ENCODE measurements at places on chromosomes 11 and 22. TPM values are rescaled to one million over a fixed set of nuclear protein-coding genes. Genes with fewer than 3 reads are reported as not detected.

Gene PAMR1
- total RNA-seq, result 51.5 TPM

Gene CASP4
- total RNA-seq, result 46.7 TPM

Gene MUC5AC
- total RNA-seq, result 1.4 TPM

Gene ETS1
- total RNA-seq, result 24.6 TPM

Gene ADM
- 31.5 TPM for total RNA-seq

Gene HTR3B
- total RNA-seq, result not detected

DNA sequence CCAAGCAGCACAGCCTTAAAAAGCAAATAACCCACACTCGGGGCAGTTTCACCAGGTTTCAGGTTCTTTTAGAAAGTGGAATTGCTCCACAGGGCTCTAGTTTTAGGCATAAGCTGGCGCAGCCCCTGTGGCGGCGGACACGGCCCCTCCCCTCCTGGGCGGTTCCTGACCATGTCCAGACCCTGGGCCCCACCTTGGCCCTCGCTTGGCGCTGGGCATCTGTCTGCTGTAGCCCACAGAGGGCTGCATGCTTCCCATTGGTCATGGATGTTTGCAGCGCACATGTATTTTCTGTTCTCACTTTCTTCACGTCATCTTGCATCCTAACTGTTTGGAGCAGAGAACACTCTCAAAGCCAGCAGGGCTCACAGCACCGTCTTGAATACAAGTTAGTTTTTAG is 244.3 kb downstream of the BRD1 start:
- DNase-seq, result no peak

DNA sequence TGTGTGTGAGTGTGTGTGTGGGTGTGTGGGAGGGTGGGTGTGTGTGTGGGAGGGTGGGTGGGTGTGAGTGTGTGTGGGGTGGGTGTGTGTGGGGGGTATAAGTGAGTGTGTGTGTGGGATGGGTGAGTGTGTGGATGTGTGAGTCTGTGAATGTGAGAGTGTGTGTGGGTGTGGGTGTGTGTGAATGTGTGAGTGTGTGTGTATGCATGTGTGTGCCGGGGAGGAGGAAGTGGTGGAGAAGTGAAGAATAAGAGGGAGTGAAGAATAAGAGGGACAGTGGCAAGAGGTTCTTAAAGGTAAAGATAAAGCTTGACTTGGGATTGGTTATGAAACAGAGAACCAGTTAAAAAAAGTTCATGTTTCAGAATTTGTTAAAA is 54.0 kb downstream of the PRR5L start:
- DNase-seq, result no peak

DNA sequence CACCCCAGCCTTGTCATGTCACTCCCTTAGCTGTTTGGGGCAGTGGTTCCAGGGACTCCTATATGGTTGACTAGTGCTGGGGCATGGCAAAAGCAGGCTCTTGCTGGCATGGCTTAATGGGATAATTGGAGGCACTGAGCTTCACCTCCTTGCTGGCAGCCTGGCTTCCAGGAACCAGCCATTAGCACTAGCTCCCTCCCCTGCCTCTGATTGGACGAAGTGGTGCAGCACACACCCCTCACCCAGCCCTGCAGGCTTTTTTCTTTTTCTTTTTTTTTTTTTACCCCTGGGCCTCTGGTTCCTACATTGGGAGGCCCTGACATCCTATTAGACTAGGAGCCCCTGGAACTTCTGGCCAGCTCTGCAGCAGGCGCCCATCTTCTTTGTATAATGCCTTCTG is 18.6 kb downstream of the PHLDB1 start:
- no peak for DNase-seq

GRCh38 chr11:69912161-69912910 is 93.1 kb upstream of the FGF3 start:
- no peak for DNase-seq

DNA sequence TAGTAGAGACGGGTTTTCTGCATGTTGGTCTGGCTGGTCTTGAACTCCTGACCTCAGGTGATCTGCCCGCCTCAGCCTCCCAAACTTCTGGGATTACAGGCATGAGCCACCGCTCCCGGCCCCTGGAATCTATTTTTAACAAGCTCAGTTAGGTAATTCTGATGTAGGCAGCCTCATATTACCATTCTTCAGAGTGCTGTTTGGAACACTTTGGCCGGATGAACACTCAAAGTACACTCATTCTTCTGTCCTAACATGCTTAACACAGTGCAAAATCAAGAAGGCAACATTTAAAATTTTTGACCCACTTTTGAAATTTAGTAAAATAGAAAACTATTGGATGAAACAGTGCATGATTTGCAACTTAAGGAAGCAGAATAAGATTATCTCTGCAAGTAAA is 586.7 kb upstream of the CHORDC1 start:
- no peak for DNase-seq

DNA sequence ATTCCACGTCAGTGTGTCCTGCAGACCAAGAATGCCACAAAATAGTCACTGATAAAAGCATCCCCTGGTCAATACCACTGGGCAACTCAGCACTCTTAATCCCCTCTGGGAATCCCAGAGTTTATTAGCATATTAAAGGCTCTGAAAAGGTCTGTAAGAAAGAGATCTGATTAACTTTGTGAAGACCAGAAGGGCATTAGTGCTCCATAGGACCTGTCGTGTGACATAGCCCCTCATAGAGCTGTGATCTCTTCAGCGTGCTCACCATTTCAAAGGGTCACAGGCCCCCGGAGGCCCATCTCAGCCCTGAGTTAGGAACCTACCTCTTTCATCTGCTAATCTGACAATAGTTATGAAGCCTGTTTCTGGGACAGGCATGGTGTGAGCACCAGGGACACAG is 299.2 kb downstream of the MN1 start:
- no peak for DNase-seq

GRCh38 chr11:33475993-33476392 is 218.8 kb downstream of the HIPK3 start:
- DNase-seq, result peak; percentile 78

DNA sequence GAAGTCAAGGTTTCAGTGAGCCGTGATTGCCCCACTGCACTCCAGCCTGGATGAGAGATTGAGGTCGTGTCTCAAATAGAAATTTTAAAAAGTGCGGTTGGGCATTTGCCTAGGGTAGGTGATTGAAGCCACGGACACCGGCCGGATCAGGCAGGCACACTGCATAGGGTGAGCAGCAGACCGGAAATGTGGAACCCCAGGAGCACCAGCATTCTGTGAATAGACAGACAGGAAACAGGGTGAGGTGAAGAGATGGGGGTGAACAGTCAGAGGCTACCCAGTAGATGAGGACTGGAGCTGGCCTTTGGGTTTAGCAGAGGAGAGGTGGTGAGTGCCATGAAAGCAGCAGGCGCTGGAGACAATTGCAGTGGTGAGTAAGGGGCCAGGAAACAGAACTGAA is 43.5 kb downstream of the PPFIA1 start:
- DNase-seq, result no peak

DNA sequence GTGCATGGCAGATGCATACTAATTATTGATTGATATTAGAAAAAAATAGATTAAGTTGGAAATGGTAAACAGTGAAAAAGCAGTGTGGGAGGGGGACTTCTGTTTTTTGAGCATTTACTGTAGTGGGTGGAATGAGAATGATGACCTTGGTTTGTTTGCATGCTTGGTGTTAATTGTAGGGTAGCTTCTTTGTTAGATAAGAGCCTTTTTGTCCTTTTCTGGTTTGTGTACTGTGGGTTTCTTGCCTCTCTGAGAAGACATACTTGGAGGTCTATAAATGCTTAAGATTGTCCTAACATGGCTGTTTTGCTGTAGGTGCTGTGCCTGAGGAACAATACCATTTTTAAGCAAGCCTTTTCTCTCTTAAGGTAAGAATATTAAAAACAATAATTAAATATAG is 17.0 kb downstream of the MRPL48 start:
- DNase-seq, result no peak

GRCh38 chr11:64263947-64264317 is 12.6 kb downstream of the PLCB3 start:
- DNase-seq, result no peak

GRCh38 chr11:122028036-122028435 is 88.0 kb downstream of the BLID start:
- DNase-seq, result no peak

DNA sequence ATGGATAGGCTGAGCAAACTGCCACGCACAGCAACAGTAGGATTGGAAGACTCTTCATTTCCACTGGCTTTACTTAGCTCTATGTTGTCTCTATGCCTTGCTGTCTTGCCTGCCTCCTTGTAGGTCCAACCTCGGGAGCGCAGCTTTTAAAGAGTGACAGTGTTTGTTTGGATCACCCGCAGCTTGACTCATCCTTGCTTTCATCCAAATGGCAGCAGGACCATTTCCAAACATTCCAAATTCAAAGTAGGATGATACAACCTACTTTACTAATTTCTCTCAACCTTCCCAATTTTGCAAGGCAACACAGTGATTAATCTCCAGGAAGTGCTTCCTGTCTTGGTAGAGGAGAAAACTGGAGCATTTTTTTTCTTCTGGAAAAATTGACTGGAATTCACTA is at the start of gene MMP3:
Gene MMP3, minus strand, starts transcription at position 121 of the 400 bp plus-strand sequence. Its CDS starts 63 bp downstream, at position 58.
- DNase-seq, result no peak

DNA sequence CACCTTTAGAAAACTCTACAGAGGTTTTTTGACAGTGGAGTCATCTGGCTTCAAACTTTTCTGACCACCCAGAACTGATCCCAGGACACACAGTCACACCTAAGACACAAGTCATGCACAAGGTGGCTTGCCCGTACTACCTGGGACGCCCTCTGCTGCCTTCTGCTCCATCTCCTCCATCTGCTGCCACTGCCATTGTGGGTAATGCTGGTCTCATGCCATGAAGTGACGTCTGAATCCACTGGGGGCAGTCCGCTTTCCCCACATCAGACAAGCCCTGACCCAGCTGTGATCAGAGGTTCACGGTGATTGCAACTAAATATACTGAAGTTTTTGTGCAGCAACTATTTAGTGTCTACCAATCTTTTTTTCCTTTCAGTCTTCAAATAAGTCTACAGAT is 5.4 kb upstream of the NDUFS8 start:
- DNase-seq, result no peak

- peak; percentile 38 for DNase-seq
Observed at GRCh38 chr11:130787092-130787616, 129.1 kb downstream of the SNX19 start.

GRCh38 chr11:65934014-65934413 is 11.3 kb upstream of the TSGA10IP start:
- peak; percentile 71 for DNase-seq

GRCh38 chr11:34957206-34957605 is 40.8 kb downstream of the PDHX start:
- no peak for DNase-seq

DNA sequence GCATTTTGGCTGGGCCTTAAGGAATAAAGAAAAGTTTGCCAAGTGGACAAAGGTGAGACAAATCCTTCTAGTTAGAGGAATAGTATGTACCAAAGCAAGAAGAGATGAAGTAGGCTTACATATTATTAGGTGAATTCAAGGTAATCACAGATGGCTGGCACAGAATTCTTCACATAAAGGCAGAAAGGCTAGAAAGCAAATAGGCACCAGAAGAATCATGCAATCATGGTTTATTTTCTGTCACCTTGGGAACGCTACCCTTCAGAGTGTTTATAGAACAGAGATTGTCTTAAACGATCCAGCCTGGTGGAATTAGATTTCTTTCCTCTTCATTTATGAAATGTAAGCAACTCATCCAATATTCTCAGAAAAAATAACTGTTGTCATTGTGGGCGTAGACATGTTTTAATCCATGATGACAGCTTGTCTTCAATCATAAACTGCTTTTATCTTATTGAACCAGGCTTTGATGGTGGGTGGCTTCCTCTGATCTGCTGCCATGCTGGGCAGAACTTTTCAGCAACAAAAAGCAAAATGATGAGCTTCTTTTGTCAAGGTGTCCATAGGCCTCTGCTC is 49.0 kb upstream of the CSNK2A3 start:
- DNase-seq, result no peak

DNA sequence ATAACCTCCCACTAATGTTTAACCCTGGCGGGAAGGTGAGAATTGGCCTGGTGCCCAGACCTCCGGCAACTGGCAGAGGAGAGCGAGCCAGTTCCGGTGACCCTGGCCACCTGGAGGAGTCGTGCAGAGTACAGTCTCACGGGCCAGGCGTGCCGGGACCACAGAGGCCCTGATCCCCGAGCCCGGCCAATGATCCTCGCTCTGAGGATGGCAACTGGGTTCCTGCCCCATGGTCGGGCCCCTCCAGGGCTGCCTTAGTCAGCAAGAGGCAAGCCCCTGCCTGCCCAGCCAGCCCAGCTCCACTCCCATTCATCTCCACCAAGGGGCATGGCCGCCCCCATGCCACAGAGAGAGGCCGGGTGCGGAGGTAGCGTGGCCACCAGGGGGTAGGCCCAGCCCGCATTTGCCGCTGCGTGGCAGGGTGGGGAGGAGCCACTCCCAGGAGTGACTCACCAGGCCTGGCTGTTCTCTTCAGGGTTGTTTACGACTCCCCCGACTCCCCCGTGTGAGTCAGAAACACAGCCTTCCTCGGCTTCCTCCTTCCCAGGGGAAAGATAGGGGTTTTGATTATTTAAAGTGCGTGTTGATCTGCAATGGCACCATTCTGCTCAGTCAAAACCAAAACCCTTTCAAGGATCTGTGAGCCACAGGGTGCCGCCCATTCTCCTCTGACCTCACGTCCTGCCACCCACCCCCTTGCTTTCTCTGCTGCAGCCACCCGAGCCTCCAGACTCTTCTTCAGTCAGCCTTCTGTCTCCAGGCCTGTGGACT is at the start of gene SLC25A45:
Gene SLC25A45, minus strand, starts transcription at position 614 of the 771 bp plus-strand sequence. CDS start 695 bp downstream, outside the sequence.
- DNase-seq, result peak; percentile 98

- DNase-seq, result peak; percentile 87
Observed at GRCh38 chr11:58616594-58616993, 5.9 kb upstream of the CNTF start.

DNA sequence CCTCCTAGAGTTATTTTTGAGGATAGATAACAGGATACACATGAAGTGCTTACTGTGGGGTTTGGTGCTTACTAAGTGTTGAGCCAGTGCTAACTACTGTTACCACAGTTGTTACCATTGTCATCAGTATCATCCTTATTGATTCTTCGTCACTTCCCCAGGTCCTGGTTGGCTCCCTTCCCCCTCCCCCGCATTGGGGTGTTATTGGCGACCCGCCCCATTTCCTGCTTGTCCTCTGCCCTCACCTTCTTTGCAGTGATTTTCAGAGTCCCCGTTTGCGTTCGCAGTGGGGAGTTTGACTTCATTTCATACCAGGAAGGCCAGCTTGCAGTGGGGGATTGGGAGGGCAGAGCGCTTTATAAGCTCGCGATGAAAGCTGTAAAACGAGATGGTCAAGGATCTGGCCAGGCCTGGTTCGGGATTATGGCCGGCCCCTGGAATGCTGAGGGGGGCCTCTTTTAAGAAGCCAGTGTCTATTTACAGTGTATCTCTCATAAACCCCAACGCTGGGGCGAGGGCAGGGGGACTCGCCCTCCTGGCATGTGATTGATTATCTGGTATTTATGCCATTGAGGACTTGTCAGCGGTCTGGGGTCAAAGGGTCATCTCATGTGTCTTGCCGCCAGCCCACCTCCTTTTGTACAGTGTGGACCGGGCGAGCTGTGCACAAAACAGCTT is 84.6 kb upstream of the NNMT start:
- peak; percentile 74 for DNase-seq
